ENCODE measurements at places on chromosomes 2 and 18.
A peak's percentile ranks its signal among the peaks of the same experiment; 100 is the strongest.

DNA sequence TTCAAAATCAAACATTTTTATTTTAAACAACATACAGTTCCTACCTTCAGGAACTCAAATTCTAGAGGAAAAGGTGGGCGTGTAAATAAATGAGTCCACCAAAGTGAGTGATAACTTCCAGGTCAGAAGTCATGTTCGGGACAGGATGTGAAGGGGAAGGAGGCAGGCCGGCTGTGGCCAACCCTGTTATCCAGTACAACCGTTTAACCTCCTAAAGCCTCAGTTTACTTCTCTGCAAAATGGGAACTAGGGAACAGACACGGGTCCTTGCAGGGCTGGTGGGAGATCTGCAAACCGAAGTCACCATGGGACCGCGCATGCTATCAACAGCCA, 373 bp downstream of the EIPR1 start:
- no peak for DNase-seq

GRCh38 chr18:6712401-6712800, 17.1 kb upstream of the ARHGAP28 start:
- DNase-seq, result no peak

GRCh38 chr18:8140841-8141501, 468.3 kb upstream of the RAB12 start:
- DNase-seq, result peak; percentile 48

GRCh38 chr2:9163306-9164111, 43.1 kb upstream of the ASAP2 start:
- DNase-seq, result peak; percentile 53

DNA sequence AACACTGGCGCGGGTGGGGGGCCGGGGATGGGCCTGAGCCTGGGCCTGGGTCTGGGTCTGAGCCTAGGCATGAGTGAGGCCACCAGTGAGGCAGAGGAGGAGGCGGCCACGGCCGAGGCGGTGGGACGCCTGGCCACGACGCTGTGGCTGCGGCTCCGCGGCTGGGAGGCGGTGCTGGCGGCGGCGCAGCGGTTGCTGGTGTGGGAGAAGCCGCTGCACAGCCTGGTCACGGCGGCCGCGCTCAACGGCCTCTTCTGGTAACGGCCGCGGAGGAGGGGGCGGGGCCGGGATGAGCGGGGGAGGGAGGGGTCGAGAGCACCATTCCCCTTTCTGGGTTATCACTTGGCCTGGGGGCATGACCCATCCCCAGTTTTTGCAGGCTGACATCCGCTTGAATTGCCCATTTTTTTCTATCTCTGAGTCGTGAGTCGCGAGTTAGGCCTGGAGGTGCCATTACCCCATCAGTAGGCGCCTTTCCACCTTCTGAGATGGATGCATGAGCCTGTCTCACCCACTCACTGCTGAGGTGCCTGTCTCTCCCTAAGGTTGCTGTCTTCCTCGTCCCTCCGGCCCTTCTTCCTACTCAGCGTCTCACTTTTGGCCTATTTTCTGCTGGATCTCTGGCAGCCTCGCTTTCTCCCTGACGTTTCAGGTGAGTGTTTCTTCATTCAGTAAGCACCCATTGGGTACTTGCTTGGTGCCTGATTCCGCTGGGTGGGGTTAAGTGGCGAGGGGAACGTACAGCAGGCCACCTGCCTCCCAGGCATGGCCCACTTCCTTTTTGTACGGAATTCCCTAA, 501 bp downstream of the RETREG2 start:
- no peak for DNase-seq

DNA sequence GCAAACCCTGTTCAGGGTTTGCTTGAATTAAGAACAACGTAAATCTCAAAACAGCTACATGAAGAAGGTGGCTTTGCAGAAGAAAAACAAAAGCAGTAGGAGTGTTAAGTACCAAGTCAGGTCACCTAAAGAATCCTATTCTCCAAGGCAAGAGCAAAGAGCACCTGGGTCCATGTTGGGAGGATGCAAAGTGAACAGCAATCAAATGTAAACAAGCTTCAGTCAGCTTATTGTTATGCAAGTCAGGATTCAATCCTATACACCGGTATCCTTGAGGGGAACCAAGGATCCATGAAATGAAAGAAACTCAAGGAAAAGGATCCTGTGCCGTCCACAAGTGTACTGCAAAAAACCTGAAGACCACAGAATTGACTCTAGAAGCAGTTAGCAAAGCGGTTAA, 261.0 kb upstream of the DDX18 start:
- DNase-seq, result no peak

DNA sequence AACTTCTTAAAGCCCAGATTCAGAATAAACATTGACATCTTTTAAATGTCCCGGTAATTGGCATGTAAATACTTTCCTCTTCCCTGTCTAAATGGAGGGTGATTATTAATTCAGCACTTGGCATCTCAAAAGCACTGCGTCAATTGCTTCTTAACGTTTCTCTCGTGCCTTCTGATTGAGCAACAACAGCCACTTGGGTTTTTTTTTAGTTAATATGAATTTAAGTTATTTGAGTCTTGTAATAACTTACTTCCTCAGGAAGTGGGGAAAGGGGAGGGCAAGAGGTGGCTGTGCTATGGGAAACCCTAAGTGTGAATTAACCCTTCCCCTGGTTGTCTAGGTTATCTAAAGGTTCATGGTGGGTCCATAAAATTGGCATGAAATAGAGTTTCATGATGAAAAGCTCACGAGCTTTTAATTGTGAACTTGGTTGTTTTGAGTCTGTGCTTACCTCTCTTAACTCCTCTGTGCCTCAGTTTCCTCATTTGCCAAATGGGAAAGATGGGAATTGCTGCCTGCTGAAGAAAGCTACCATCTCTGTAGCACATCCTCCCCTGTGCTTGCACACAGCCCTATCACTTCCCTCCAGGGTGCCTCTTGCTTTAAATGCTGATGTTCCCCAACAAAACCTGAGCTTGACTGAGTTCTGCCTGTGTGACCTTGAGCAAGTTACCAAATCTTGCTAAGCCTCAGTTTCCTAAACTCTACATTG, 126.3 kb upstream of the BCL2L11 start:
- DNase-seq, result no peak

DNA sequence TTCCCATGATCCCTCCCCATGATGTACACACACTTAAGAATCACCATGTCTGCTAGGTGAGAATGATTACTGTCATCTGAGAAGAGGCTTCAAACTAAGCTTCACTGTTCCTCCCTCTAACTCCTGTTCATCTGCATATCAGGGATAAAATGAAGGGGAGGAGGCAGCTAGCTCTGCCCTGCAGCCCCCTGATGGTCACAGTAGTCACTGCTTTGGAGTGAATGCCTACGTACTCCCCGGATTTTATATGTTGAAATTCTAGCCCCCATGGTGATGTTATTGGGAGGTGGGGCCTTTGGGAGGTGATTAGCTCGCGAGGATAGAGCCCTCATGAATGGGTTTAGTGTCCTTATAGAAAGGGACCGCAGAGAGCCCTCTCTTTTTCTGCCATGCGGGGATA, 156.4 kb downstream of the NCKAP5 start:
- DNase-seq, result no peak

GRCh38 chr2:146584316-146584715, 1260.5 kb upstream of the ACVR2A start:
- no peak for DNase-seq

GRCh38 chr2:189441709-189442074, 418 bp downstream of the WDR75 start:
- no peak for DNase-seq

- DNase-seq, result no peak
Measured at GRCh38 chr2:110977403-110977802, 143.3 kb upstream of the BCL2L11 start.

GRCh38 chr2:144583741-144584453, 64.0 kb upstream of the ZEB2 start:
- peak; percentile 62 for DNase-seq

- DNase-seq, result no peak
Measured at GRCh38 chr2:111519071-111519470, 364.9 kb downstream of the ANAPC1 start.

GRCh38 chr18:49597157-49597931, 35.5 kb downstream of the LIPG start:
- no peak for DNase-seq

GRCh38 chr2:20446255-20446916, 488 bp upstream of the RHOB start:
- no peak for DNase-seq

DNA sequence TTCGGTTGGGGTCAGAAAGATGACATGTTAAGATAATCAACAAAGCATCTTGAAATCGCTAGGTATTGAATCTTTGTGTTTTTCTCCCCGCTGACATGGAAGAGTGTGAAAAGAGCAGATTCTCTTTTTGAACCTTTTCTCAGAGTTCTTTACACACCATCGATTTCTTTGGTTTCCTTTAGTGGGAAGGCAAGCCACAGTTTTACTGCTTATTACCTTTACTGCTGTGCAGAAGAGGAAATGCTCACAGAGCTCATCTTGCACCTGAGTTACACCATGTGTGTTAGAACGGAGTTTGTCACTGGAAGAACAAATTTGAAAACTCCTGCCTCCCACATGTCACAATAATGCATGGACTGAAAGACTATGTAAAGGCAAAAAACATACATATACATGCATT, 45.3 kb upstream of the PDK1 start:
- DNase-seq, result no peak

- no peak for DNase-seq
Measured at GRCh38 chr2:126811101-126811500, 87.6 kb upstream of the TEX51 start.

DNA sequence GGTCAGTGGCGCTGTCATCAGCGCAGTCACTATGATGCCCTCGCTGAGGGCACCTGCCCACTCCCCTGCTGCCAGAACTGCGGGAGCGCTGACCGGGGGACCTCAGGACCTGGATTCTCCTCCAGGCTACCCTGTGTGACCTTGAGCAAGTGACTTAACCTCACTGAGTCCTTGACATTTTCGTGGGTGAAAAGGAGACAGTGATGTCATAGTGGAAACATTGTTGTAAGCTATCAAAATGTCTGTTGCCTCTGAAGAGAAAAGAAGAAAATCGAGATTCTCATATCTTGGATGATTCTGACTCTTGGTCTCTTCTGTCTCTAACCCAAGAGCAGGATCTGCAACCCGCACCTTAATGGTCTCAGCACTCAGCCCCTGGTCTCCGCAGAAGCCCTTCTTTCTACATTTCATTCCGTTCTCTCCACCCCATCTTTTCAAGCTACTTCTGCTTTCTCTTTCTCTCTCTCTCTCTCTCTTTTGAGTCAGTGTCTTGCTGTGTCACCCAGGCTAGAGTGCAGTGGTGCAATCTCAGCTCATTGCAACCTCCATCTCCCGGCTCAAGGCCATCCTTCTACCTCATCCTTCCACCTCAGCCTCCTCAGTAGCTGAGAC, 978 bp upstream of the TUBA4A start:
- no peak for DNase-seq

DNA sequence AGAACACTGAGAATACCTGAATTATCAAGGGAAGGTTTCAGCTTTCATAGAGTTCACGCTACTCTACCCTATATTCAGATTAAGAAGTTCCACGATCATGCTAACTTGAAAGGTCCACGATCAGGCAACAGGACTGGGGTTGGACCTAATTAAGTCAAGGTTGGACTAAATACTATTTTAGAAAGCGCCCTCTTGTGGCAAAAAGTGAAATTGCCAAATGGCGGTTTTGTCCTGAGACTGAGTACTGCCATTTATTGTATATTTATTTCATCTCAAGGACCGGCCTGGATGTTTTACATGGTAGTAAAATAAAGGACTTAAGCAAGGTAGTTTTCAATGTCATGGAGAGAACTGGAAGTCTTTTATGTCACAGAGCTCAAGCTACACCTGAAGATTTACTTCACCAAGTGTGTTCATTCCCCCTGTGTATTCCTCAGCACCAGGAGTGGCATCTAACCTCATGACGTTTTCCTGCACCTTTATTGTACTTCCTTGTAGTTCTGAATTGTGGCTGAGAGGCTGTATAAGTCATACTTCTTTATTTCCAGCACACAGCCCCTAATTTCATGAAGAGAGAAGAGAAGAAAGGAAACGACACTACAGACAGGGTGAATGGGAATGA, 56.8 kb downstream of the SRD5A2 start:
- no peak for DNase-seq

GRCh38 chr18:45084206-45084605, 403.5 kb downstream of the SETBP1 start:
- no peak for DNase-seq

DNA sequence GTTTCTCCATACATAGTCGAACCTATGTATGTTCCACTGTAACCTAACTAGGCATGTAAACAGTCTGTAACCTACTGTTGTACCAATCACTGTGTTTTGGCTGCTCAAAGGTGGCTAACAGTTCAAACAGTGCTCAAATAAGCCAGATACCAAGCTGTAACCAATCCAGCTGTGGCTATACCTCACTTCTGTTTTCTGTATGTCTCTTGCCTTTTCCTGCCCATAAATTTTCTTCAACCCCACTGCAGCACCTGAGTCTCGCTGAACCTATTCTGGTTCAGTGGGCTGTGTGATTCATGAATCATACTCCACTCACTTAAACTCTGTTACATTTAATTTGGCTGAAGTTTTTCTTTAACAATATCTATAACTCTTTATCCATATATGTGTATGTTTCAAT, 340.7 kb downstream of the LPIN1 start:
- DNase-seq, result no peak

DNA sequence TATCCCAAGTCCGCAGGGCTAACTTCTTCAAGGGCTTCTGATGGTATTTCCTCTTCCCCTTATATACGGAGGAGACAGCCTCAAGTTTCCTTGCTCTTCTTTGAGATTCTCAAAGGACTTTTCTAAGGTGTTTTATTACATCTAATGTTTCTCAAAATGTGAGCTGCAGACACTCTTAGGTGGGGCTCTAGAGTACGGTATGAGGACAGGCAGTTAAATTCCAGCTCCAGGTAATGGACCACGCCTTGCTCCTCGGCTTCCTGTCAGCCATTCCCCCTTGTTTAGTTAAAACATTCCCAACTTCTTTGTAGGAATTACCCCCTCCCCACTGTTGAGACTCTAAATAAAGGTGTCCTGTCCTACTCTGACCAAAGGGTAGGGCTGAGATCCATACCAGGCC, 131.9 kb downstream of the IRS1 start:
- DNase-seq, result no peak

- no peak for DNase-seq
Measured at GRCh38 chr18:23690505-23691068, 1.3 kb downstream of the LAMA3 start.

- no peak for DNase-seq
Measured at GRCh38 chr2:203574824-203575223, 39.7 kb upstream of the RAPH1 start.

- no peak for DNase-seq
Measured at GRCh38 chr18:76489081-76489480, 6.0 kb downstream of the ZNF516 start.

GRCh38 chr18:50973367-50974126, 5.7 kb downstream of the ELAC1 start:
- peak; percentile 15 for DNase-seq
